ENCODE measurements at places on chromosomes 4 and X.

DNA sequence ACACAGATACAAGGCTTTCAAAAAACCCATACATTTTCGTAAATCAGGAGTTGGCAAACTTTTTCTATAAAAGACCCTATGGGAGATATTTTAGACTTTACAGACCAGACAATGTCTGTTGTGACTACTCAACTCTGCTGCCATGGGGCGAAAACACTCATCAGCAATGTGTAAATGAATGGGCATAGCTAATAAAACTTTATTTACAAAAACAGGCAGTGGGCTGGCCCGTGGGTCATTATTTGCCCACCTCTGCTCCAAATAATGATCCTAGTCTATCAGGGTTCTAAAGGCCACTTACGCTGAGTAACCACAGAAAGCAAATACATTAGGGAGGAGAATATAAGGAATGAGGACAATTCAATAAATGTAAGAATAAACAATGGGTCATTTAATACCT, 43.9 kb upstream of the ACSL4 start:
- DNase-seq: no peak

GRCh38 chr4:7767526-7767925, 172.1 kb downstream of the AFAP1 start:
- DNase-seq: no peak

DNA sequence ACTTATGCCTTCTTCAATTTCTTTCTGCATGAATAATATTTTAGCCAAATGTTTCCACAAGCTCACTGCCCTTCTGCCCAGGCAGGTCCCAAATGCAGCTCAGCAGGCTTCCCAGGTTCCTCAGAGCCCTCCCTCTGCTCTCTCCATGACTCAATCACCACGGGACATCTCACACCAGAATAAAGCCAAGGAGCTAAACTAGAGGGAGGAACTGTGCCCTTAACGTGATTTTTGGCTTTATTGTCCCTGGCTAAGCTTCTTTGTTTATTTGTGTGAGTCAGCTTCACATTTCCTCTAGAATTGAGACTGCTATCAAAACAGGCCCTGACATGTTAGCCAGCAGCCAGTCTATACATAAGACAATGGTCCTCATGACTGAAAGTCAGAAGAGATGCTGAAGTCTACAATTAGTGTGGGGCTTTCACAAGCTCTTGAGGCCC, 186.4 kb upstream of the GALNT7 start:
- peak; percentile 80 for DNase-seq

- DNase-seq: no peak
Observed at GRCh38 chrX:16643176-16643575, 6.8 kb upstream of the S100G start.

- no peak for DNase-seq
Observed at GRCh38 chr4:61212788-61213187, 12.7 kb downstream of the ADGRL3 start.

DNA sequence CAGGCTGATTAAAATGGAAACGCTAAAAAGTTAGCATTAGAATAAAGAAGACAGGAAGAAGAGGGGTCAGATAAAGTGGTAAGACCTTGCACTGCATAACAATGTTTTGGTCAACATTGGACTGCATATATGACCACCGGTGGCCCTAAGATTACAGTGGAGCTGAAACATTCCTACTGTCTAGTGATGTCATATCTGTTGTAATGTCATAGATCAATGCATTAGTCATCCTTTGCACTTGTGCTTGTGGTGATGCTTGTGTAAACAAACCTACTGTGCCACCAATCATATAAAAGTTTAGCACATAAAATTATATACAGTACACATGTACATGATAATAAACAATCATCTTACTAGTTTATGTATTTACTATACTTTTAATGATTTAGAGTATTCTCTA, 73.0 kb downstream of the TMEM165 start:
- no peak for DNase-seq

DNA sequence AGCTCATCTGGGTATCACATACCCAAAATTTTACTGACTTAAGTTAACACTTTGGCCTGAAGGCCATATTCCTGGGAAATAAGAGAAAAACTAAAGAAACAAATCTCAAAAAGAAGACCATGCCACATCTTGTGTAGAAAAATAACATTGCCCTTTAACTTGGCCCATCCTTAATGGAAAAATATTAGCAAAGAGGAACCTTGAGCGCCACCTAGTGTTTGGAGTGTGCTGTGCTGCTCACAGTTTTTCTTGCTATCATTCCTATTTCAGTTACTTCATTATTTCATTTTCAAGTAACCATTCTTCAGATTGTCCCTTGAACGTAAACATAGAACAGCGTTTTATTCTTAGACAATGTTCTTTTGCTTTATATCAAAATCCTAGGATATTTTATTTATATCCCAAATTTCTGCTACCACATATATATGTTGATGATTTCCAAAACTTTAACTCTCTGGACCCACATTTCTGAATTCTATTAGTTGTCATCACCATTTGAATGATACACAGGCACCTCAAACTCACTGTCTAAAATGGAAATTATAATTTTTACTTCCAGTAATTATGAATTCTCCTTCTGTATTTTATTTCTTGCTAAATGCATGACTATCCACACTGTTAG, 999.0 kb upstream of the ADGRL3 start:
- DNase-seq: no peak

DNA sequence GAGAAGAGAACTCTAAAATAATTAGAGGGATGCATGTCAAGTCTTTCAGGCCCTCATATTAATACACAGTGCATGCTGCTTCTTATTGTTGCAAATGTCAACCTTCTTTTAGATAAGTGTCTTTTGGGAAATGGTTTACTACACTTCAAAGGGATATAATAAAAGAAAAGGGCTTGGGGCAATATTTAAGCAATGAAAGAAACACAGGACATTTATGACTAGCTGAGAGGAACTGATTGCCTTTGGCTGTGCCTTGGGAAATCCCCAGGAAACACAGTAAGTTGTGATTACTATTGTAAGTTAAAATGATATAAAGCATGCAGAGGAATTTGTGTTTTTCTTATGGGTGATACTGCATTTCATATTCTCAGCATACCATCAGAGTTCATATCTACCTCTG, 1036.2 kb upstream of the GRID2 start:
- no peak for DNase-seq
